Cardiac septum (tissue), 1 donor: ENCODE measurements at places on chromosomes 4 and X.

DNA sequence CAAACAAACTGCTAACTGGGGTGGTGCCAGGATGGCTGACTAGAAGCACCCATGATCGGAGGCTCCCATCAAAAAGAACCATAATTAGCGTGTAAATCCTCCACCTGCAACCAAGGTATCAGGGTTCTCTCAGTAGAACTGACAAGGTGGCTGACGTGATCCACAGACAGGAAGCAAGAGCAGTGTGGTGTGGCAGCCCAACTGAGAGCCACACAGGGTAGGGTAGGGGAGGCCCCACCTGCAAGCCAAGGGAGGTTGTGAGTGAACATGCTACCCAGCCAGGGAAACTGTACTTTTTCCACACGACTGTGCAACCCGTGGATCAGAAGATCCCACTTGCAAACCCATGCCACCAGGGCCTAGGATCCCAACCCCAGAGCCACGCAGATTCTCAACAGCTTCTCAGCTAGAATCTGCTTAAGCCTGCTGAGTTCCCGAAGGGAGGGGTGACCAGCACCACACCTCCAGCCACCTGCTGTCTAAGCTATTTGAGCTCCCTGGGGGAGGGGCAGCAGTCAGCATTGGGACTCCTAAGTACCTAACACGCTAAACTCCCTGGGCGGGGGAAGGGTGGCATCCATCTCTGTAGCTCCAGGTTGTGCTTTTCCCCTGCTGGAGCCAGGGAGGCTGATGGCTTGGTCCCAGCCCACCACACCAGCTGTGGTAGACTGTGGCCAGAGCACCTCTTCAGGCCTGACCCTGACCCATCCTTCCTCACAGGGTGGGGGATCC lies 425.1 kb downstream of the GPM6A start:
- DNase-seq = no peak

DNA sequence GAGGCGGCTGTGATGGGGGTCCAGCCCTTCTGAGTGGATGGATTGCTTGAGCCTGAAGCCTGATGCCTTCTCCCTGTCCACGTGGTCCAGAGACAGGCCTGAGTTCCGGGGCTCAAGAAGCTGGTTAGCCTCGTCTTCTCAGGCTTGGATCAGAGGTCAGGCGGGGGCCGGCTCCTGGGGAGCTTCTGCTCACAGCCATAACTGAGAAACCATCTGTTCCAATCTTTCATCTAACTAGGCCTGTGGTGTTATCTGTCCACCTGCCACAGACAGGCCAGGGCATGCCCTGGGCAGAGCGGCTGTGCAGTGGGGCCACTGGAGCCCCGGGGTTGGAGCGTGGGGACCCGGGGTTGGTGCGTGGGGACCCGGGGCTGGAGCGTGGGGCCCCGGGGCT lies 63.1 kb downstream of the SORCS2 start:
- no peak for DNase-seq

DNA sequence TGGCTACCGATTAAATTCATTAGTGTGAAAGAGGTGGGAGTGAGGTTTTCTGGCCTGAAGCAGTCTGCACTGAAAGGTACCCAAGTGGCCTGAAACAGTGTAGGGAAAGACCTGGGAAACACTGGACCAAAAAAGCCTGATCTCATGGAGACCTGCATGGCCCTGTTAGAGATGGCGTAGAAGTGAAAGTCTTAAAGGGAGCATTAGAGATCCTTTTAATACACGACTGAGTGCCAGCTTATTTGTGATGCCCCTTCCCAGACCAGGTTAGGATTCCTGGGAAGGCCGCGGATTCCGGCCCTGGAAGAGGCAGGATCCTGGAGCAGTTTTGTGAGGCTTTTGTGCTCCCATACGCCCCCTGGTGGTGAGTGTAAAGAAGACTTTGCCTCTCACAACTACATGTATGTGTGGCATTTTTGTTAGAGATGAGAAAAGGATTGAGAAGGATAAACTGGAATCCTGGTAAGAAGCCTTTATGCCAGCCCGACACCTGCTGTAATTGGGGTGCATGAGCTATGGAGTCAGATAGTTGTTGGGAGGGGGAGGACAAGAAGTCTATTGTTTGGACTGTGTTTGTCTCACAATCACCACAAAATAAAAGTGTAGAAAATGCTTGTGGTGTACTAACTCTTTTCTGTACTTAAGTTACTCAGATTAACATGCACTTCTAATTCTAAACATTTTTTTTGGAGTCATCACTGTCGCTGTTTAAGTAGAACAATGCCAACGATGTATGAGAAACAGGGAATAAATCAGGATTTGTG lies 54.0 kb downstream of the JADE1 start:
- DNase-seq = peak; percentile 89

GRCh38 chrX:104330966-104331365 lies 76.2 kb upstream of the ESX1 start:
- DNase-seq = no peak

DNA sequence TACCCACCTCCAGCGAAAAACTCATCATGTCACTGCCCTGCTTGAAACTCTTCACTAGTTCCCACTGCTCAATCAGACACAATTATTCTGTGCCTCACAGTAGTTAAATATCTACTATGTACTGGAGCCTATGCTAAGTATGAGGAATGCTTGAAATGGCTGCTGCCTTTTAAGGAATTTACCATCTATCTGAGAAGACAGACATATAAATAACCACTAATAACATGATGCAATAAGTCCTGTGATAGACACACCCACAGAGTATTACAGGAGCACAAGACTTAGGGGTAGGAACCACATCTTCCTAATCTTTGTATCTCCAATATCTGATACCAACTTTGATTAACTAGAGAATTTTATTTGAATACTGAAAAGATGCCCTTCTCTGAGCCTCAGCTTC lies 21.1 kb downstream of the SLC25A53 start:
- no peak for DNase-seq

DNA sequence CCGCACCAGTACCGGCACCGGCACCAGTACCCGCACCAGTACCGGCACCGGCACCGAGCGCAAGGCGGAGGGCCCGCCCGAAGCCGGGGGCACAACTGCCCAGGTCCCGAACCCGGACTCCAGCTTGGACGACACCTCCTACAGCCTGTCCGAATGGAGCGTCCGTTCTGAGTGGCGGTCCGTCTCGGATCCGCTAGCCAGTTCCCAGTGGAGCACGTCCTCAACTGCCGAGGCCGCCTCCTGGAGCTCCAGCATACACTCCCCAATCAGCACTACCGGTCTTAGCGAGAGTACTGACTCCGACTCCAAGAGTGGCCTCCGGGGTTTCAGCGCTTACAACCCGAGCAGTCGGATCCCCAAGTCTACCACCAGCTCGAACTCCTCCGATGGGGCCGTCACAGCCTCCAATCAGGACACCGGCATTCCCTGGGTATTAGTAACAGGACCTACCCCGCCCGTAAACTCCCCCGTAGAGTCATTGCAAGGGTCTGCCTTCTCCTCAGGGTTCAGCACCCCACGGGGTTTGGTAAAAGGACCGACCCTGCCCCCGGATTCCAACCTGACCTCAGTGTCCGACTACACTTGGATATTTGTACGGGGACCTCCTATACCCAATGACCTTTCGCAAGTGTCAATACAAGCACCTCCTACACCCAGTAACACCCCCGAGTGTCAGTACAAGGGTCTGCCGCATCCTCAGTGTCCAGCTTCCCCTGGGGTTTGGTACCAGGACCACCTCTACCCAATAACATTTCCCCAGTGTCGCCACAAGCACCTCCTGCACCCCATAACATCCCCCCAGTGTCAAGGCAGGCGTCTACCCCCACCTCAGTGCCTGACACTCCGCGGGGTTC lies 721 bp upstream of the MAOA start:
- DNase-seq = no peak

DNA sequence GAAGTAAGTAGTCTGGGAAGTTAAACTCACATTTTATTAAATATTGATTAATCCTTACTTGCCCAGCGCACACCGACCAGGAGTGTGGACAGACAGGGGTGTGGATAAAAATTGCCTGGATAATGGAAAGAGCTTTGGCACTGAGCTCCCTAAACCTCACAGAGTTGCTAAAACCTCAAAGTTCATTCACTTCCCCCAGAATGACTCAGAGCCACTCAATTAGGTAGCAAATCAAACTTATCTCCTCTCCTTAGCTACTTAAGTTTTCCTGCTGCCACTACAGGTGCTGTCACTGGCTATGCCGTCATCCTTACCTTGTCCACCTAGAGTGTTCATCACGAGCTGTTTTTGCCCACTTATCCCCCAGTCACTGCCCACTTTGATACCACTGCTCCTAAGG lies 27.0 kb upstream of the MID1IP1 start:
- DNase-seq = no peak

- DNase-seq = no peak
These were observed 355 bp downstream of the GRID2 start for GRCh38 chr4:92304121-92304520.

DNA sequence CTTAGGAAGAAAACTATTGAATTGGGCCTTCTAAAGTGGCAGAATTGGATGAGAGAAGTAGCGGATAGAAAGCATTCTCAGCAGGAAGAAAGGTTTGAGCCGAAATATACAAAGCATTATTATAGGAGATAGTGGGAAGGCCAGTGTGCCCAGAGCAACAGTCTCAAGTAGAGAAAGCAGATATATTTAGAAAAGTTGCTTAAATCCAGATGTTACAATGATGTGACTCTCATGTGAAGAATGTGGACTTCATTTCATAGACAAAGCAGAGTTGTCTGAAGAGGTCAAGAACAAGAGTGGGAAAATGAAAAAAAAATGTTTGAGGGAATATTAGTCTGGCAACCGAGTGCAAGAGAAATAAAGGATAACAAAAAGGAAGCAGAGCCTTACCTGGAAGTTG lies 66.9 kb downstream of the SYNPO2 start:
- DNase-seq = no peak

DNA sequence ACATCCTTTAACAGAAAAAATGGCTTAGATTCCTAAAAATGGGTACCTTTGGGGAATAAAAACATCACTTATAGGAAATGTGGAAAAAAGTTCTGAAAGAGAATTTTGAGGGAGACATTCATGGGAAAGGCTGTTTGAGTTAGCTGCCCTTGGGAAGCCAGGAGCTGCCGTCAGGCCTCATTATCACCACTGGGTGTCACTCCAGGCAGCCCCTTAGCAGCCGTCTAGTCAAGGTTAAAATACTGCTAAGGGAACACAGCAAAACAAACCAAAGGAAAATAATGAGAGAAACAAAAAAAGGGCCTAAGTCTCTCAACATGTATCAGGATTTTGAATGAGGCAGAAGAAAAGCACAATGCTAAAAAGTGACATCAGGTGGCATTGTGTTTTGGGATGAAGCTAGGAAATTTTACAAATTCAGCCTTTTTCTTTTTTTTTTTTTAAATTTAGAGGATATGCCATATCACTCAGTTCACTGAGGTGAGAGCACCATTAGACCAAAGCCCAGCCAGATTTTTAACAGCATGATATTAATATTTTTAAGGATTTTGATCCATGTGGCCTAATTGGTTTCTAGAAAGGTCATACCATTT lies 235.3 kb downstream of the GPAT3 start:
- DNase-seq = no peak

- DNase-seq = no peak
These were observed 185.6 kb upstream of the FSTL5 start for GRCh38 chr4:162349395-162349794.

DNA sequence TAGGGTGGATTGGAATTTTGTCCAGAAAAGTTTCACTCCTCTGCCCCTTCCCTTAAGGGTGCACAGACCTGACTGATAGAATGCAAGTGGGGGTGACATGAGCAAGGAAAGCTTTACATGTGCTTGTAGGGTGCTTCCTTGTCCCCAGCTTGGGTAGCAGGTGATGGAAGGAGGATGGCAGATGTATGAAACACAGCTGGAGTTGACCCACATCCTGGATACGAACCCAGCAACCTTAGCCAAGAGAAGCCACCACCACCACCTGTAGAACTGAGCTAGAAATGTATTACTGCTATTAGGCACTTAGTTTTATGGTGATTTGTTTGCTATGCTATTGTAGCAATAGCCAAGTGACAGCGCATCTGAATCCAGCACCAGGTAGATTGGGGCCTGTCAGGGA lies 227.4 kb downstream of the HS3ST1 start:
- DNase-seq = no peak

GRCh38 chr4:135548711-135549110 lies 1347.1 kb upstream of the PABPC4L start:
- no peak for DNase-seq

DNA sequence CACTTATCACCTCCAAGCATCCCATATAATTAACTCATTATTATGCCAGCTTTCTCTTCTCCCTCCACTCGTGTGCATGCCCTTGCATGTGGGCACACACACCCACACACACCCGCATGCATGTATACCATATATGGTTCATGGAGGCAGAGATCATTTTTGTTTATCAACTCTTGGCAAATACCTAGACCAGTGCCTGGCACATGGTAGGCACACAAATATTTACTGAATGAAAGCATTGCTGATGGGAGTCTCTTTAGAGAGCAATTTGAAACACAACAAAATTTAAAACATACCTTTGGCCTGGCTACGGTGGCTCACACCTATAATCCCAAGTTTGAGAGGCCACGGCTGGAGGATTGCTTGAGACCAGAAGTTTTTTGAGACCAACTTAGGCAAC lies 51.1 kb upstream of the SLC10A4 start:
- DNase-seq = no peak

- no peak for DNase-seq
These were observed 7.8 kb upstream of the FAM149A start for GRCh38 chr4:186096681-186097165.

DNA sequence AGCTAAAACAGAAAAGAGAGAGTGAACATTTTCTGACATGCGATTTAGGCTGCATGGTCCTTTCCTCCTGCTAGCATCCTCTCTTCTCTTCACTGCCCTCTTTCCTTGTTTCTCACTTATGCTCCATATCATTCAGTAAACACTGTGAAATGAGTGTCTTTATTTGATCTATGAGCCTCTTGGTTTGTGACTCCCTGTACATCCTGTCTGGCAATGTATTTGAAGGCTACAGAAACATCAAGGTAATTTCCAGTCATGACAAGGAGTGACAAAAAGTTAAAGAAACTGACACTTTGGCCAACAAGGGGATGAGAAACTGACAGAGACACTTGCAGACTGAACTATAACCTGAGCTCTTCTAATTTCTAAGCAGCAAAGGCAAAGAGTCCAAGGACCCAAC lies 8.7 kb downstream of the FTHL17 start:
- DNase-seq = no peak

- DNase-seq = peak; percentile 79
These were observed 150.1 kb downstream of the HNRNPD start for GRCh38 chr4:82223715-82224114.

GRCh38 chr4:109969919-109970318 lies 57.2 kb downstream of the EGF start:
- no peak for DNase-seq
